ENCODE measurements at places on chromosomes 1 and 21.

DNA sequence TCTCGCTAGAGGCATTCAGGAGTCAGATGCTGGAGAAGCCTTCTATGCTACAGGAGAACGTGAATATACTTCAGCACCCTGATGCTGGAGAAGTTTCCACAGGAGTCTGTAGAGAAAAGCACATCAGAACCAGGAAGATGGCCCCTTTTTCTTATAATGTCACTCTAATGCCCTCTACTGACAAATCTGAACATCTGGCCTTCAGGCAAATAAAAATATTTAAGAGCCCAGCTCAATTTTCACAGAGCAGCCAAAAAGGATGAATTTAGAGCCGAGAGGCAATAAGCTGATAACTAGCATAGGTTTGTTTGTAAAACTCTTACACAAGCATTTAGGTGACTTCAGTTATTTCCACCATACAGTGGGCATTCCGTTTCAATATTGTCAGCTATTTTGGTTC lies 3.8 kb upstream of the RRP15 start:
- DNase-seq = no peak

GRCh38 chr1:7646981-7647901 lies 123.9 kb upstream of the VAMP3 start:
- DNase-seq = peak; percentile 92

GRCh38 chr1:70498666-70499065 lies 87.6 kb downstream of the CTH start:
- DNase-seq = no peak

- no peak for DNase-seq
Observed at GRCh38 chr1:236639686-236640085, 35.4 kb upstream of the HEATR1 start.

DNA sequence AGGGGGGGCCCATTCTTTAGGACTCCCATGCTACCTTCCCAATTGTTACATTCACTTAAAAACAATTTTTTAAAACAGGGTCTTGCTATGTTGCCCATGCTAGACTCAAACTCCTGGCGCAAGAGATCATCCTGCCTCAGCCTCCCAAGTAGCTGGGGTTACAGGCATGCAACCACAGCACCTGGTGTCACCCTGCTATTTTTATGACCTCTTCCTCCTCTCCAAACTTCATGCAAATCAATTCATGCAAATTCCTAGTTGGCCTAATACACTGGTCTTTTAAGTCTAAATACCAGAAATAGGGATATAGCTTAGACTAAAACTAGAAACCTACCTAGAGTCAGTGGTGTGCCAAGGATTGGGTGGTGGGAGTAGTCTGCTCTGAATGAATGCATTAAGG lies 30.1 kb downstream of the CDKN2C start:
- no peak for DNase-seq

DNA sequence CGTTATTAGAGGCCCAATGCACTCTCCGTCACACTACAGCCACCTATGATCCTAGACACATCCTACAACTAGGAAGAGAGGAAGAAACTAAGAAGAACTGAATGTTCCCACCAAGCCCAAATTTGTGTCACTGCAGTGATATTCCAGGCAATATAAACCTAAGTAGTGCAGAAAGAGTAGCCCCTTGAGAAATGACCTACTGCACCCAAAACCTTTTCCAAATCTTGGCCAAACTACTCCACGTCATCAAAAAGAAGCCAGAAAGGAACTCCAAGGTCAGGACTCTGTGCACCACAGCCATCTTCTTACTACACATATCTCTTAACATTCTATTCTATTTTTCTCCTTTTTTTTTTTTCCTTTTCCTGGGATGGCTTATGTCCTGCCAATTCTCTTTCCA lies 60.2 kb downstream of the ADAMTS1 start:
- DNase-seq = no peak

DNA sequence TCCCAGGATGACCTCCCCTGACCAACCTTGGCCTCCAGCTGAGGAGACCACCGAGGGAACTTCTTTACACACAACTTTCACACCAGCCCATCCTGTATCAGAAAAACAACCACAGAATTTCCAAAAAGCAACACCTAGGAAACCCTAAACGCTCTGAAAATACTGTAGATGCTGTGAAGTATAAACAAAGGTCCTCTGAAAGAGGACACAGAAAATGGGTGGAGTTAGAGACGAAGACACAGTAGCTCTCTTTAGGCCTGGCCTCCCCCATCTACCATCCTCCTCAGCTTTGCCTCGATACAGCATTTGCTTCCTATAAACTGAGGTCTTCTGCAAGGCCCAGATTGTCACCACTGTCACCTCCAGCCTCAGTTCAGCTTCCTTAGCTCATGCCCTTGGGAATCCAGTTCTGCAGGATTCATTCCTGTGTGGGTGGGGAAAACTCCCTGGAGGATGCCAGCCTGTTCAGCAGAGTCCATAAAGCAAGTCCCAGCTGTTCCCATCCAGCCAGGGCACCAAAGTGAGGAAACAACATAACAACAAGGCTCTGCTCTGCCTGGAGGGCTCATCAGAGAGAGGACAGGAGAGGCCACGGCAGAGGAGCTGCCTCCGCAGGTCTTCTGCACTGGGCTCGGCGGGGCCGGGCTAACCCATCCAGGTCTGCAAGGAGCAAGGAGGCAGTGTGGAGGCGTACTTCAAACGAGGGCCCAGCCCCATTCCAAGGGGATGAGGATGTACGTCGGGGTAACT lies 15.0 kb downstream of the PIK3C2B start:
- DNase-seq = no peak

GRCh38 chr1:226881515-226882185 lies 11.2 kb downstream of the PSEN2 start:
- no peak for DNase-seq

DNA sequence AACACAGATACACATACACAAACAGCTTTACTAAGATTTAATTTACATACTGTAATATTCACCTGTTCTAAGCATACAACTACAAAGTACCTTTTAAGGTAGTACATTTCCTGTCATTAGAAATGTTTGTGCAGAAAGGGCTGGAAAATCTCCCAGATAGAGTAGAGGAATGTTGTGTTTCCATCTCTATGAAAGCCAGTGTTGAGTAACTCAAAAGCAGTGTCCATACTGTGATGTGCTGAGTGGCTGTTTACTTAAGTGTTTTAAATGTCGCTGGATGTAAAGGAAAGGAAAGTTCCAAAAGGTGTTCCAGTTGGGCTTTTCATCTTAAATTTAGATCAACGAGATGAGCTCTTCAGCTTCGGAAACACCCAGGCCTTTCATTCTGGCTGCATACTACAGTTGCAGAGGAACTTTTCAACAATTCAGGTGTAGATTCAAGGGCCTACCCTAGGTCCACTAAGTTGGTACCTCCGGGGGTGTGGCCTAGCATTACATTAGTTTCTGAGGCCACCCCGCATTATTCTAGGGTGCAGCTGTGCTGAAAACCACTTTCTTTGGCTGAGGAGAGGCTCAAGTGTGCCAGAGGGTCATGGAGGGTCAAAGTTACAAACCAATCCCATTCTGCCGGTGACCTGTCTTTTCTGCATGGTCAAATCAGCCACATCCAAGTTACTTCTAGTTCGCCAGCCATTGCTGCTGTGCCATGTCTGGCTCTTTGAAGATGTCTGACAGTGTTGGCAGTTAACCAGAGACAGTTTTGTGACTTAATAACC lies 78.1 kb downstream of the LRRC8D start:
- no peak for DNase-seq

GRCh38 chr21:37208056-37208721 lies 58.9 kb downstream of the VPS26C start:
- DNase-seq = no peak

DNA sequence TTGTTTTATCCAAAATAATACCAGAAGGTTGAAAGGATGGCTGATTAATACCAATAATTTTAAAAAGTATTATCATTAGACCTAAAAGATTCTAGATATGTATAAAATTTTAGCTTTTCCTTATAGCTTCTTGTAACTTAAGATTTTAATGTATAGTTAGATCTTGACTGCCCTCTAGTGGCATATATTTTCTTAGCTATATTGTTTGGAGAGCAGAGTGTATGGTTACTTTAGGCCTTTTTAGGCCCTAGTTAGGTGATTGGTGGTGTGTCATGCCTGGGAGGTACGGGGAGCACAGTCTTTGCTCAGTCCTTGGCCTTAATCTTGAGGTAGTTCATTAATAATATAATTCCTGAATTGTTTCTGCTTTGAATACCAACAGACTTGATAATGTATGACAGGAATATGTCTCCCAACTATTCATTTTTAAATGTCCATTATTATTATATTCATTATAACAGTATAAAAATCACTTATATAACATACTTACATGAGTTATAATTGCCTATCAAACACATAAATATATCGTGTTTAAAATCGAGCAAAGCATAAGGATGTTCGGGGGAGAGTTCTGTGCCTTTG lies 328.4 kb downstream of the ZP4 start:
- peak; percentile 11 for DNase-seq

GRCh38 chr1:152034654-152035538 lies 1.9 kb downstream of the S100A11 start:
- DNase-seq = peak; percentile 66

DNA sequence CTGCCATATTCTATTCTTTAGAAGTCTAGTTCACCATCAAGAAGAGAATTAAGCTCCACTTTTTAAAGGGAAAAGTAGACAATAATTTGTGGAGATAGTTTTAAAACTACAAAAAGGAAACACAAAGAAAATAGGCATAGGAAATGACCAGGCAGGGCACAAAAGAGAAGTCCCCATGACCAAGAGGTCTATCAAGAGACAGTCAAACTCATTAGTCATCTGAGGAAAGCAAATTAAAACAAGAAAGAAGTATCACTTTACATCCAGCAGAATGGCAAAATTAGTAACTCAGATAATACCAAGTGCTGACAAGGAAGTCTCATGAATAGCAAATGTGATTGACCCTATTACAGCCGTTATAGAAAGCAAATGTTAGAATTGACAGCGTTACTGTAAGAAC lies 243.7 kb upstream of the SNX7 start:
- no peak for DNase-seq

DNA sequence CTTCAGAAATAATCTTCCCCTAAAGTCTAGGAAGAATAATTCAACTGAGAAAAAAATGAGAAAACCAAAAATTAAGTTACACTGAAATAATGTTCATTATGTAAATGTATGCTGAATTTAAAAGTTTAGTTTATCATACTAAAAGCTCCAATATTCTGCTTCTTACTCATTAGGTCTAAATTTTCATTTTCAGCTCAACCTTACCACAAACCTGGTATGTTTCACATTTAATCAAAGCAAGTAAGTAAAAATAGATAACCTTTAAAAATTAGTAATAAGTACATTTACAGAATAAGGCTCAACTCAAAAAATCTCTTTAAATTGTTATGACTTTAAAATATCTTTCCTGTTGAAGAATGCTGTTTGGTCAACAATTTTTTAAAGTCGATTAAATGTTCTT lies 15.0 kb downstream of the BTG3 start:
- DNase-seq = no peak

DNA sequence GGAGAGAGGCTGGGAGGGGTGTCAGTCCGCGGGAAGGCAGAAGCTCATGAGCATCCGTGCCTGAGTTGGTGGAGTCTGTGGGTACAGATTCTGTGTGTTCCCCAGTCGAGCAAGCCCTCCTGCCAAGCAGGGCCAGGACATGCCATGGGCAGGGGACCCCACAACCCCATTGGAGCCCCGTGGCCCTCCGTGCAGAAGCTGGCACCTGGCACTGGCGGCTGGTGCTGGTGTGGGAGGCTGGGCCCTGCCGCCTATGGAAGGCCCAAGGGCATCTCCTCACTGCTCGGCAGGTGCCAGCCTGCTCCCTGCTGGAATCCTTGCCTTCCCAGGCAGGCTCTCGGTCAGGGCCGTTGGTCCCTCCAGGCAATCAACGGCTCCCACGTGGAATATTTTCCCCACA lies 73.7 kb downstream of the UBE2T start:
- DNase-seq = no peak

Data from HuH-7.5 (cell line).